ENCODE measurements at places on chromosomes 7 and 10. TPM values are rescaled to one million over a fixed set of nuclear protein-coding genes. Genes with fewer than 3 reads are reported as not detected.

DOCK1 gene
- 108 TPM for total RNA-seq

RAMP3 gene
- not detected for total RNA-seq

TMED4 gene
- 87.9 TPM for total RNA-seq

SFRP4 gene
- total RNA-seq, result not detected

LIPK gene
- not detected for total RNA-seq

MYL7 gene
- not detected for total RNA-seq

GTF2IRD1 gene
- total RNA-seq, result 12.4 TPM

ADCYAP1R1 gene
- total RNA-seq, result 0.19 TPM

IFIT2 gene
- 2.7 TPM for total RNA-seq

MYH16 gene
- 0.33 TPM for total RNA-seq

TET1 gene
- total RNA-seq, result 1.3 TPM

GPRIN2 gene
- not detected for total RNA-seq

ITGA8 gene
- 0.57 TPM for total RNA-seq

ARL5B gene
- total RNA-seq, result 34.1 TPM

SYPL1 gene
- total RNA-seq, result 57.5 TPM

DDC gene
- not detected for total RNA-seq

NODAL gene
- total RNA-seq, result not detected

BAMBI gene
- 1.9 TPM for total RNA-seq

AKR1D1 gene
- not detected for total RNA-seq

PITX3 gene
- not detected for total RNA-seq

SH3PXD2A gene
- 2.6 TPM for total RNA-seq

SLC39A12 gene
- not detected for total RNA-seq

PDK4 gene
- total RNA-seq, result 10.0 TPM

NKX1-2 gene
- total RNA-seq, result not detected

IL6 gene
- 3.7 TPM for total RNA-seq

SUV39H2 gene
- 21.3 TPM for total RNA-seq
